ENCODE measurements at places on chromosomes 1 and 21.

GRCh38 chr1:181033799-181034451, at the start of gene MR1:
TSS of gene MR1 (plus strand) at chr1:181033983. CDS start at chr1:181034008, 25 bp downstream.
- no peak for DNase-seq

- no peak for DNase-seq
These were observed 1.9 kb downstream of the CCT3 start for GRCh38 chr1:156336242-156336641.

DNA sequence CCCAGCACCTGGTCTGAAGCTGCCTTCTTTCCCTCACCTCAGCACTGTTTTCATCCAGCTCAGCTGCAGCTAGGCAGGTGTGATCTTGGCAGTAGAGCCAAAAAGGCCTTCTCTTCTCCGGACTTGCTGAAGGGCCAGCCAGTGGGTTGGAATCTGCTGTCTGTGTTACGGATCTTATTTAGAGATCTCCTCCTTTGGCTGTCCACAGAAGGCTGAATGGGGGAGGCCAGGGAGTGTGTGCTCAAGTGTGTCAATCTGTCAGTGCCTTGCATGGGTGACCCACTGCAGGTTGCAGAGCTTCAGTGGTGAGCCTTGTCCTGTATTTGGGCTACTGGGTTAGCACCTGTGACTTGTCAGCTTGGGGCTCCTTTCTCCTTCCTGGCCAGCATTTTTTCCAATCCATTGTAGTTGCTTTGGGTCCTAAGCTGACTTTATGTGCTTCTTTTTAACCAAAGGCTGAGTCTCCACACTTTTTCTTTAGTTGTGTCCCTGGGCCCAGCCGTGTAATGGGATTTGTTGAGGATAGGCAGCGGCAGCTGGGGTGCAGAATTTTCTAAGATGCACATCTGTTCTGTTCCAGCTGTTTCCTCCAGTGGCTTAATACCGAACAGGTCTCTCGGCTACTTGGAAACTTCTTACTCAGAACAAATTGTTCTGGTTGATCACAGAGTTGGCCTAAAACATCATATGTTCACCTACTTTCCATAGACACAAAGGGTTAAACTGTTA, 126.8 kb downstream of the PEX14 start:
- no peak for DNase-seq

DNA sequence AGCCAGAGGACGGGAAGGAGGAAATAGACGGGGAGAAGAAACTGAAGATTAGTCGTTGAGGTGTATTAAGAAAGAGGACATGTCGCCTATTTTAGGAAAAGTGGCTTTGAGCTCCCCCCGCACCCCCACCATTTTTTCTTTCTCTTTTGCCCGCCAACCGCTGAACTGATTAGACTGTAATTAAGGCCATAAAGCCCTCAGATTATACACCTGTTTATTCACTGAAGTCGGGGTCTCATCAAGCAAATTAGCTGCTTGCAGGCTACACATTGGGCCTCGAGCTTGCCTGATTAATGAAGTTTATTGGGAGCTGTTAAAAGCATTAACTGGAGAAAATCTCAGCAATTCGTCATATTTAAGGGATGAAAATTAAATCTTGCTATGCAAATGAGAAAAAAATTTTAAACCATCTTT, 119.4 kb upstream of the RRP15 start:
- no peak for DNase-seq

GRCh38 chr1:29689372-29690030, 453.2 kb downstream of the PTPRU start:
- no peak for DNase-seq

DNA sequence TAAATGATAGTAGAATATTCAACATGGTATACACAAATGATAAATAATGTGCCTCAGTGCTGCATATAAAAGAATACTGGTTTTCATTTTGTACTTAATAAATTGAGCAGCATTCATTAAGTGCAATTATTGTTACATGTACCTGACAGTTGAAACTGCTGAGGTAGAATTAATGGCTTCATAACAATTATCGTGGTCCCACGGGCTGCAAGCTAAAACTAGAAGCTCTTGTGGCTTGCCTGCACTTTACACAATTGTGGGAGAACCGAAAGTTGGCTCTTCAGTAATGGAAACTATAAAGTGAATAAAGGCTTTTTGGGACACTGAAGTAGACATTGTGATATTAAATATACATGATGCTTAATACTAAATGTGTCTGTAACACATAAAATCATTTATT, 23.2 kb downstream of the INSL5 start:
- no peak for DNase-seq

DNA sequence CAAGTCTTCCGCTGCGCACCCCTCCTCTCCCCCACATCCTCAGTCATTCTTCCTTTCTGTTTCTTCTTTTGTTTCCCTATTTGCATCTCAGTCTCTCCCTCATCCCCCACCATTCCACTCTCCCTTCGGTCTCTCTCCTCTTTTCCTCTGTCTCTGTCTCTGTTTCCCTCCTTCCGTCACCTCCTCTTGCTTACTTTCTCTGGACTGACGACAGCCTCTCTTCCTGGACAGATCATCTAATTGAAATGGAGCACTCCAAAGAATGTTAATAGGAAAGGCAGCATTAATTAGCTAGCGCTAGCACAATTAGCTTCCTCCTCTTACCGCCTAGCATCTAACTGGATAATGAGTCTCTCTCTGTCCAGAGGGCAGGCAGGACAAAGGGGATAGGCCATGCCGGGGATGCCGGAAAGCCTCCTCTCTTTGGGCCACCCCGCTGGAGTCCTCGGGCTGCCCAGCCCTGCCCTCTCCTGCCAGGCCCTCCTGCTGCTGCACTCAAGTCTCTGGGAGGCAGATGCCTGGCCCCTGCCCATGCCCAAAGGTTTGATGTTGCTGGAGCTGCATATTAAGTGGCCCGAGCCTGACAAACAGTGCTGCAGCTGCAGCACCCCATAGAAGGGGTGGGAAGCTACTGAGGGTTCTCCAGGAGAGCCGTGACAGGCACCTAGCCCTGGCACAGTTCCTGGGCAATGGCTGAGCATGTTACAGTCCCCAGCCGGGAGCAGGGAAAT, 20.8 kb downstream of the DISP3 start:
- no peak for DNase-seq

DNA sequence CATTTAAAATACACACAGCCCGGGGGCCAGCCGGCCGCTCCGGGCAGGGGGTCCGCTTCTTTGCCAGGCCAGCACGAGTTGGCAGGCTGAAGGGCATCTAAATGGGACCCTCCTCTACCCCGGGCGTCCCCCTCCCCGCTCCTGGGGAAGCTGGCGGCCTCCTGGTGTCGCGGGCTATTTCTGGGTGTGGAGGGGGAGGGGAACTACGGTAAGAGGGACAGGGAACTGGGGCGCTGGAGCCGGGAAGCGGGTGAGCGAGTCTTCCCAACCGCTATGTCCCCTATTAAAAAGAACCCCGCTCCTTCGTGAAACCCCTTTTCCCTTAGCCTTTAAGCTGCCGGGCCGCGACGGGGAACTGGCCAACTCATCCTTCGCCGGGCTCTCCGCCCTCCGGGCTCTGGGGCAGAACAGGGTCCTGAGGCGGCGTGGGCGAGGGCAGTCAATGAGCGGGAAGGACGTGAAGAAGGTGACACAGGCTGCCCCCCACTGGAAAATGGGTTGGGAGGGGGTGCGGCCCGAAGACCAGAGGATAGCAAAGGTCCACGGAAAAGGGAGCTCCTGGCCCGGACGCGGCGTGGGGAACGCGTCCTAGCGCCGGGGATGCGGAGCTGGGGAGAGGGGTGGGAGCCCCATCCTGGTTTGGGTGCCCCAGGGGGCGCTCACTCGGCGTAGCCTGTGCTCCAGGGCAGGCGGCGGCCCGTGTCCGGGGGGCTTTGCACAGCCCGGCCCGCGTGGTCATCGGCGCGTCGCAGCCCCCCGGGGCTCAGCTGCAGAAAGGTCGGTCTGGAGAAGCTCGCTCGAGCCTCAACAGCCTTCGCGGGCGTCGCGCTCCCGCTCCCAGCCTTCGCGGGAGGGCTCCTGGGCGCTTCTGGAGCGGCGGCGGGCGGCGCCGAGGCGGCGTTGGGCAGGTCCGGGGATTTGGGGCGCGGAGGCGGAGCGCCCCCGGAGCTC, 544 bp downstream of the PPM1J start:
- no peak for DNase-seq

GRCh38 chr1:96355521-96355920, 366.1 kb upstream of the PTBP2 start:
- DNase-seq, result no peak

DNA sequence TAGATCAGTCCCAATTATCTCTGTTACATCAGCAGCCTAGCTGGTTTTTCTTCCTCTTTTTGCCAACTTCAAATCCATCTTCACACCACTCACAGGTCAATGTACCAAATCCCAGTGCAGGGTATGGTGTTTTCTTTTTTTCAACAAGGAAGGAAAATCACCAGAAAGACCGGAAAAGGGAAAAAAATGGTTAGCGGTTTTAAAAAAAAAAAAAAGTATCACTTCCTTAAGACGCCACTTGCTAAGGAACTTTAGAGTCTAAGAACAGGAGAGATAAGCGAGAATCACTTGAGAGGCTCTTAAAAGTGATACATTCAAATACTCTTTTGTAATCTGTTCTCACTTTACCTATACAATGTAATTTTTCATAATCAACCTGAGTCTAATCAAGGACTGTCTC, 3.1 kb upstream of the OR10J1 start:
- no peak for DNase-seq

DNA sequence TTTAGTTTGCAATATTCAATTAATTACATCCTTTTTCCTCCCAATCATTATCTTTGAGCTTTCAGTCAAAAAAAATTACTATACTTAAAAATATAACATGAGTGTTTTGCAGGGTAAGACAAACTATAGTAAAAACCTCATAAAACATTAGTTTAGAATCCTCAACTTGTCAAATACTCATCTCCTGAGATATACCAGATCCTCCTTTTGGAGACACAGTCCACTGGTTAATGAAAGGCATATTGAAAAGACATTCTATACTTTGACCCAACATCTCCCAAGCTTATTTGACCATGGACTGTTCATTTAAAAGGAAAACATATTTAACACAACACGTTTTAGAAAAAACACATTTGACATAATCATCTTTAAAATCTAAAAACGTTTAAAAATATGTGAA, 52.8 kb downstream of the NRIP1 start:
- no peak for DNase-seq

DNA sequence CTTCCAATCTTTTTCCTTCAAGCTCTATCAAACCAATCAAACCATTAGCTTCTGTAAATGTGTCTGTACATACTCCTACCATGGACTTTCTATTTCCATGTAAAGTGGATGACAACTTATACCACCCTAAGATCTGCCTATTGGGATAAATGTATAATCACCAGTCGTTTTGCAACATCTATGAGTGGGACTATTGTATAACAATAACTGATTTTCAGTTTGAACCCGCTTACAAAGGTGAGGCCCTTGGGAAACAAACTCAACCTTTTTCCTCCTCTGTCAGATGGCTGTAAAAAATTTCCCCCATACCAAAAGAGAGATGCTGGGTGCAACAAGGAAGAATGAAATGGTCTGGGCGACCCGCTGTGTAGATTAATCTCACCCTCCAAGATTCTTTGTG, 399.1 kb upstream of the ADAMTS5 start:
- no peak for DNase-seq

DNA sequence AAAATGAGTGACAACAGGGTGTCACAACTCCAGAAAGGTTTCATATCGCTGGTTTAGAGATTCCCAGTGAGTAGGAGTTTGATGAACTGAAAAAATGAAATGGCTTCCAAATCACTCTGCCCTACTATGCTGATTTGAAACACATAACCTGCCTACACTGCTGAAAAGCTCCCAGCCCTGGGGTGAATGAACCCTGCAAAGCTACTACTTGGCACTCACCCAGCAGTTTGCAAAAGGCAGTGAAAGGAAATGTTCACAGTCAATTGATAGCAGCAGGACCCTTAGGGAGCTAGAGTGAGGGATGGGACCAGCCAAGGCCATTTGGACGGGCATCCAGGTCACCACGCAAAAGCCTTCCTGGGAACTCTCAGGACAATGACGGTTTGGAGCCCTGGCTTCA, 44.4 kb upstream of the SRP9 start:
- no peak for DNase-seq

DNA sequence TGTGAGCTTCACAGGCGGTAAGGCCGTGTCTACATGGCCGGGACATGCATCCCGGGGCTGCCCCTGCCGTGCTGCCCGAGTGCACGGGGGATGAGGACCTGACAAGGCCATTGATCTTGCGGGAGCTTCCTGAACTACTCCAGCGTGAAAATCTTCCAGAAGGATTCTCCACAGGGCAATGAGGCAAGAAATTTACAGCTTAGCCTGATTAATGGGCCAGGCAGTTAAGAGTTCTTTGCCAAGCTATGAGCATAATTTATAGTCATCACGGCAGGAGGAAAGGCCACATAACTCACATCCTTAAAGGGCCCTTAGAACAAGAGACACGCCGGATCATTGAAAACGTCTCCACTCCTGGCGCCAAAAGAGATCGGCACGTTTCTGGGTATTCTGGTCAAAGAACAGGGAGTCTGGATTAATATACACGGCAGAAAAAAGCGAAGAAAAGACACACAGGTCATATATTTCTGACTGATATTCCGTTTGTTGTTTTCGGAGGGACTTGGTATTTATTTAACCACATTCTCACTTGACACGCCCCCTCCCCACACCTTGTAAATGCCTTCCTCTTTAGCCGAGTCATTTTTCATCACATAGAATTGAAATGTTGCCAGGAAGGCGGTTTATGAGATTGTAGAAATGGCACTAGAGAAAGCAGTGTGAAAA, 180.5 kb downstream of the DYRK1A start:
- DNase-seq, result no peak

- no peak for DNase-seq
These were observed 12.6 kb downstream of the C1orf115 start for GRCh38 chr1:220702733-220703270.

- no peak for DNase-seq
These were observed 10.8 kb upstream of the SHISA4 start for GRCh38 chr1:201877877-201878401.

DNA sequence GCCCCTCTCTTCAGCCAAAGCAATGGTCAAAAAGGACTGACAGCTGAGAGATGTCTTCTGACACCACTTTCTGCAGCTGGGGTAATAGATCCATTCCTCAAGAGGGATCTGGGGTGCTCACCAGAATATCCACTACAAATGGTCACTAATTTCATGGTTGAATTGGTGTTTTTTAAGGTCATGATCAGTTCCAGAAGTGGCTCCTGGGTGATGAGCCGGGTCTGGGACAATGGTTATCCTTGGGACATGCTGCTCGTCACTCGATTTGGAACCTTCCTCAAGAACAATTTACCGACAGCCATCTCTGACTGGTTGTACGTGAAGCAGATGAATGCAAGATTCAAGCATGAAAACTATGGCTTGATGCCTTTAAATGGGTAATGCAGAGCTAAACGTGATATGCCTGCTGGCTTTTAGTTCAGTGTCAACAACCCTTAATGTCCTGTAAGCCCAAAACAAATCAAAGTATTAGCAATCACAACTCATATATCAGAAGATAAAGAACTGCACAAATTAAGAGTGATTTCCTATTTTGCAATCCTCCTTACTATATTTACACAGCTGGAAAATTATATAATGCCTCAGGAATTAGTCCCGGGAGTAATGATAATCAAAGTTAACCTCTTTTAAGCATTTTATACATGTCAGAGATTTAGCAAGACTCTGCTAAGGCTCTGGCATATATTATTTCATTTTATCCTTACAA, 20.1 kb downstream of the FMO3 start:
- no peak for DNase-seq
